ENCODE measurements at places on chromosomes 12 and 14.

- peak; percentile 81 for DNase-seq
These were observed 186.7 kb downstream of the EFCAB11 start for GRCh38 chr14:89767861-89768268.

GRCh38 chr14:59116984-59117415 lies 71.5 kb upstream of the DAAM1 start:
- DNase-seq: peak; percentile 54

- no peak for DNase-seq
These were observed 137.2 kb upstream of the PLEKHA5 start for GRCh38 chr12:18992336-18992735.

- DNase-seq: no peak
These were observed 21.1 kb upstream of the AKAP6 start for GRCh38 chr14:32307881-32308582.

DNA sequence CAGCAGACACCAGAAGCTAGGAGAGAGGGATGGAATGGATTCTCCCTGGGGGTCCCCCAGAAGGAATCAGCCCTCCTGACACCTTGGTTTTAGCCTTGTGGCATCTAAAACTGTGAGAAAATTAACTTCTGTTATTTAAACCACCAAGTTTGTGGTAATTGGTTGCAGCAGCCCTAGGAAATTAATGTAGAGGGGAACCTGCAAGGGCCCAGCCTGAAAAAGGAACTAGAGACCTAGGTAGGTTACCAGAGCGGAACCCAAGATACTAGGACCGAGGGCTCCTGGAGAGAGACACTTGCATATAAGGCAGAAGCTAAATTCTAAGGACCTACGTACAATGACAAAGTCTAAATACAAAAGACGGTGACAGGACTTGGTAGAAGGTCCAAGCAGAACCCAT lies 8.1 kb upstream of the DENND5B start:
- DNase-seq: peak; percentile 87

DNA sequence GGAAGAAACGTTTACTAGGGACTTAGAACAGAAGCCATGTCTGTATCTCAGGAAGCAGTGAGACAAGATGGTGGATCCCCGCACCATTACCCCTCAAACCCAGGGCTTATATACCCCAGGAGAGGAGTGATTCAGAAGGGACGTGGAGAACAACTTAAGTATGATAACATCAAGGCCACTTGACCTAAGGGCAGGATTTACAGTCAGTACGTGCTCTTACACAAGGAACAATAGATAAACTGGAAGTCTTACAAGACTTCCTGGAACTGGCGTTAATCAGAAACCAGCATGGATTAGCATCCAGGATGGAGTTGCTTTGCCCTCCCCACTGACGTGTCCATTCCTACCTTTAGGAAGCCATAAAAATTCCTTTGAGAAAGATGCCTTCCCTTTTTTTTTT lies 8.6 kb upstream of the ETFBKMT start:
- no peak for DNase-seq

- no peak for DNase-seq
These were observed 128.0 kb downstream of the ETV6 start for GRCh38 chr12:11777451-11777850.

GRCh38 chr14:79134361-79134760 lies 964.2 kb downstream of the NRXN3 start:
- DNase-seq: no peak

GRCh38 chr12:116319898-116320621 lies 42.6 kb upstream of the MED13L start:
- no peak for DNase-seq

GRCh38 chr14:36221112-36221511 lies 44.6 kb upstream of the PTCSC3 start:
- no peak for DNase-seq

DNA sequence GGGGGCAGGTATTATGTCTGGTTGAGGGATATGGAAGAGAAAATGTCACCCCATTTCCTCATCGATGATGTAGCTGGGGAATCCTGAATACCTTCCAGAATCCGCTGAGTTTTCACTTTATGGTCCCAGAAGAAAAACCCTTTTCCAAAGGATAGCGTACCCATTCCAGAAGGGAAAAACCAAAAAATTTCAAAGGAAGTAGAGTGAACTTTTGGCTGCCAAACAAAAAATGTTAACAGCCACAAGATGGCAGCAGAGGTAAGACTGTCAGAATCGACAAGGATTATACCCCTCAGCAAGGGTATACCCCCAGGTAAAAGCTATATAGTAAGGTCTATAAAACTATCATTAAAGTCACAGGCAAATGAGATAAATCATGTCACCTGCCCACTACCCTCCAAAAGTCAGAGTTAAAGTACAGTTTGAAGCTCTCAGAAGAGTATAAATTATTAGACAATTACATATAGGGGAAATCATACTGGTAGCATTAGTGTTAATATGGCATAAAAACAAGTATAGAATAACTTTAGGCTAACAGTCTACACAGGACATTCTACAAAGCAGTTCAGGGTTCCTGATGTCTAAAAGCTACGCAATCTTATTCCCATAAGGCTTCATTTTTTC lies 18.0 kb downstream of the ACIN1 start:
- DNase-seq: peak; percentile 57

DNA sequence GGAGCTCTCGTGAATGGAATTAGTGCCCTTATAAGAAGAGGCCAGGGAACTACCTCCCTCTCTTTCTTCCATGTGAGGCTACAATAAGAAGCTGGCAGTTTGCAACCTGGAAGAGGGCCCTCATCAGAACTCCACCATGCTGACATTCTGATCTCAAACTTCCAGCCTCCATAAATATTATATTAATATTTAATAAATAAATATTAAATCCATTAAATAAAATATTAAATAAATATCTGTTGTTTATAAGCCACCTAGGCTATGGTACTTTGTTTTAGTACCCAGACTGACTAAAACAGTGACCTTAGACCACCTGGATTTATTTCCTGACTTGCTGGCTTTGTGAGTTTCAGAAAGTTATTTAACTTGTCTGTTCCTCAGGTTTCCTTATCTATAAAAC lies 49.9 kb downstream of the ZNF641 start:
- DNase-seq: no peak

DNA sequence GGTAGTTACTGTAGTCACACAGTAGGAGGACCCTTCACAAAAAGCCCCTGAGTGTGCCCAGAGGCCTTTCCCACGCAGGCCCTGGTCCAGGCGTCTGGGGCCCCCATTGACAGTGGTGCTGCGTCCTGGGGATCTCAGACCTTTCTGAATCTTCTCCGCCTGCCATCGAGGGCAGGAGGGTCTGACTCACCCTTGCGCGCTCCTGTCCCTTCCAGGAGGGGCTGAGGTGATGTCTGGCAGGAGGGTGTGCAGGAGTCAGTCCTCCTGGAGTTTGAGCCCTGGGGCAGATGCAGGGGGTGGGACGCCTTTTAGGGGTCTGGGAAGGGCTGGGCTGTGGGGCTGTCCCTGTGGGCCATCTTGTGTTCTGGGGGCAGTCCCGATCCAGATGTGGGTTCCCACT lies 386.8 kb downstream of the TMEM121 start:
- no peak for DNase-seq

GRCh38 chr14:96038558-96038919 lies 623 bp upstream of the C14orf132 start:
- no peak for DNase-seq

- DNase-seq: no peak
These were observed 324.4 kb upstream of the KITLG start for GRCh38 chr12:88904705-88905104.

GRCh38 chr12:75819512-75819911 lies 212.1 kb downstream of the PHLDA1 start:
- no peak for DNase-seq

GRCh38 chr14:66046035-66046434 lies 440.1 kb upstream of the CCDC196 start:
- peak; percentile 8 for DNase-seq

- peak; percentile 10 for DNase-seq
These were observed 8.7 kb downstream of the DNAI7 start for GRCh38 chr12:25186038-25186787.

GRCh38 chr12:47835831-47836155 lies 16.1 kb upstream of the HDAC7 start:
- DNase-seq: peak; percentile 33

- DNase-seq: no peak
These were observed 93.0 kb upstream of the MGAT4C start for GRCh38 chr12:86349196-86349595.

GRCh38 chr12:43331935-43332334 lies 220.1 kb downstream of the ADAMTS20 start:
- DNase-seq: no peak

DNA sequence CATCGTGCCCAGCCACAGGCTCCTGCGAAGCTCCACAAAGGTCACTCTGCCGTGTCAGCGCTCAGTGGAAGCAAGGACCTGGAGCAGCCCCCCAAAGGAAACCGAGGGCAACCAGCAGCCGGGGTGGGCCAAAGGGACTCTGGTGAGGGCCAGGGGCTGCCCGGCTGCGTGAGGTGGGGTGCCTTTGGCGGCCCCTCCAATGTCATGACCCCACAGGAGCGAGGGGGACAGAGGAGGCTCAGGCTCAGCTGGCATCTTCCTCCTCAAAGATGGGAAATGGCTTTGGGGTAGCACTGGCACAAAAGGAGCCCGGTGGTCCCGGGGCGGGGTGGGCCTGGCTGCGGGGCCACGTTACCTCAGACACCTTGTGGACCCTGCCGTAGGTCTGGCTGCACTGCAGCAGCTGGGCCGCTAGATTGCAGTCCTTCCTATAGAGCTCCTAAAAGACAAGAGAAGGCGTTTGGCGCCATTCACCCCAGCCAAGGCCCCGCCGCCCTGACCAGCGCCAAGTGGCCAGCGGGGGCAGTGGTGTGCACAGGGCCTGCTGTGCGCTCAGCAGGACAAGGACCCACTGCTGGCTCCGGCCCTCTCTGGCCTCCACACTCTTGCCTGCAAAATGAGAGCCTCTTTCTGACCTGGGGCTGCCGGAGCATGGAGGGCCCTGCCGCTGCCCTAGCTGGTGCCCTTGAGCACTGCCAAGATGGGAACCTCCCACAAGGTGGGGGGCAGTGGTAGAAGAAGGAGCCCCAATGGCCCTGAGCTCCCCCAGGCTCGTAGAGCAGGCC lies 46.9 kb downstream of the BEGAIN start:
- DNase-seq: no peak

DNA sequence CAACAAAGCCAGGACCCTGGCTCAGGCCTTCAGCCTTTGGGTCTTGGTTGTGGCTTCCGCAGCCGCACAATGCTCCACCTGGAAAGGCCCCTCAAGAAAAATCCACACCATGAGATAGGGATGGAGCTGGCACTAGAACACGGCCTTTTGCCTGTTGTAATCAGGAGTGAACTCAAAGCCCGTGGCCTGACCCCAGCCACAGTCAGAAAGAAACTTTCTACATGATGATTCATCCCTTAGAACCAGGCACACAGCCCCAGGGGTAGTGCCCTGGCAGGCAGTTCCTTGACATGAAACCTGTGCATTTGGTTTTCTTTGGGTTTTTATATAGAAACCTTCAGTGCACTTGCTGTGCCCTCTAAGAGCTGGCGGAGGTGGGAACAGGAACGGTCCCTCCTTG lies 5.1 kb downstream of the CLMN start:
- no peak for DNase-seq

DNA sequence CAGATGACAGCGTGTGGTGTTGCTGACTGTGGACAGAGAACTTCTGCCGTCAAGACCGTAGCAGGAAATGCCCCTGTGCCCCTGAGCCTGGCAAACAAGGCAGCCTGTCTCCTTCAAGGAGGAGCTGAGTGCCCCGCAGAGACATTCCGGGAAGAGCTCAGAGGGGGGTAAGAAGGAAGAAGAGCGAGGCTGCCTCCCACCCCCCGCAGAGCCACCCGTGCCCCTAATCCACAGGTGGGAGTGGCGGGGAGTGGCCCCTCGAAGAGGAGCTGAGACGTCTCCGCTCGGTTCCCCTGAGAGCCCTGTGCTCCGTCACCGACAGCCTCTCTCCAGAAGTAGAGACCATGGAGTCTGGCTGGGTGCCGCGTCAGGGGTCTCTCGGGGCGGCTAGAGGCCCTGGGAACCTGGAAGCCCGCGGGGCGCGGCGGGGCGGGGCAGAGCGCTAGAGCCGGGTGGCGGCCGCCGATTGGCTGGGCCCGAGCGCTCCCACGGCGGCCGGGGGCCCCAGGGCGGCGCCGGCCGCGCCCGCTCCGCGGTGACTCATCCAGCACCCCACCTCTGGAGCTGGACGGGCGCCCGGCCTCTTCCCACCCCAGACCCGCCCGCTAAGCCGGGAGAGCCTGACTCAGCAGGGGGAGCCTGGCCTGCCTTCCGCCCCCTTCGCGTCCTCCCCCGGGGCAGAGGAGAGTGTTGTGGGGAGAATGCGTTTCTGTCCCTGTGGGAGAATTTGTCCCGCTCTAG lies 25.2 kb upstream of the KRT78 start:
- no peak for DNase-seq

DNA sequence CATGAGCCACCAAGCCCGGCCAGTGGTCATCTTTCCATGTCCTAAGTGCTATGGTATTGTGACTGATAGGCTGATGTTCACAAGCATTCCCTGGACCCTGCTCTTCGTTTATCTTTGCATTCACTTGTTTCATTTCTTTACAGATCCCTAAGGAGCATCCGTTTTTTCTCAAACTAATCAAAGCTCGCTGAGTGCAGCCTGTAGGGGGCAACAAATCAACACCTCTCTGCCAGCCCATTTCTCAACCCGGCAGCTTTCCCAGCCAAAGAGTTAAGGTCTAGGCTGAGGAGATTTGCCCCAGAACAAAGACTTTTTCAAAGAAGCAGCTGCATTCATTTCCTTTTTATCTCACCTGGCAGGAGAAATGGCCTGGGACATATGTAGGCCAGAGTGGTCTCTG lies 12.1 kb downstream of the SIRT4 start:
- DNase-seq: peak; percentile 38

DNA sequence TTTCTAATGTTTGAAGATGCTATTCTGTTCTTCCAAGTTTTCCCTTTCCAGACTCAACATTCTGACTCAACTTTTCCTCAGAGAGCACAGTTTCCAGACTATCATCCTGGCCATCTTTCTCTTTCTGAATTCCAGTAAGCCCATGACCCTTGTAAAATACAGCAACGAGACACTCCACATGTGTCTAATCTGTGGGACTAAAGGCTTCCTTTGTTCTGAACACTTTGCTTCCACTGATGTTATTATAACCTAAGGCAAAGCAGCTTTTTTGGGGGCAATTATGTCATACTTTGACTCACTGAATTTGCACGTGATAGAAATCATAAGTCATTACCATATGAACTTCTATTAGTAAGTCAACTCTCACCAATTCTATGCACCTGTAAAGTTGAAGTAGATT lies 6.3 kb upstream of the ART4 start:
- no peak for DNase-seq

GRCh38 chr14:42848652-42849051 lies 1242.0 kb downstream of the LRFN5 start:
- DNase-seq: no peak

GRCh38 chr12:42361909-42362646 lies 36.1 kb downstream of the PPHLN1 start:
- no peak for DNase-seq

- DNase-seq: no peak
These were observed 211.5 kb downstream of the SLC15A4 start for GRCh38 chr12:128612150-128612850.

GRCh38 chr12:127548123-127548553 lies 718.8 kb upstream of the TMEM132C start:
- no peak for DNase-seq

- no peak for DNase-seq
These were observed 24.2 kb downstream of the OTUB2 start for GRCh38 chr14:94050231-94050880.

- no peak for DNase-seq
These were observed 234.7 kb downstream of the CCDC91 start for GRCh38 chr12:28424965-28425364.

GRCh38 chr14:81009346-81009745 lies 53.9 kb downstream of the TSHR start:
- DNase-seq: no peak

GRCh38 chr14:36654794-36655381 lies 6.8 kb upstream of the PAX9 start:
- no peak for DNase-seq

All from OCI-LY7 (cell line).